Fibroblast of skin of back (primary cell): ENCODE measurements at places on chromosomes 2 and 18.

DNA sequence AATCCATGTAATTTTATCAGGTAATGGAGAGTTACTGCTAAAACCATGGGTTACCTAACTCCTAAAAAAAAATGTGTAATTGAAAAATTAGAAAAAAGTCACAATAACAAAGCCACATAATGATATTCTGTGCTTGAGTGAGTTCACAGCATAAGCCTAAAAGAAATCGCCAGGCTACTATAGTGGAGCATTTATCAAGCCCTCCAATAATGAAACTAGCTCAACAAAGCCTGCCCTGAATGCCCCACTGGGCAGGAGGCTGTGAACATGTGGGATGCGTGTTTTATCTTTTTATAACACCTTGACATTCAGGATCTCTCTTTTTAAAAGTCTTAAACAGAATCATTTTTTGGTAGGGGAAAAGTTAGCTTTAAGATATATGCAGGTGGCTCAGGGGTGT is 86.3 kb downstream of the KCTD18 start:
- no peak for DNase-seq

GRCh38 chr2:6749962-6750361 is 115.7 kb downstream of the CMPK2 start:
- peak; percentile 27 for DNase-seq

GRCh38 chr2:65425276-65425675 is 7.1 kb downstream of the SPRED2 start:
- no peak for DNase-seq

DNA sequence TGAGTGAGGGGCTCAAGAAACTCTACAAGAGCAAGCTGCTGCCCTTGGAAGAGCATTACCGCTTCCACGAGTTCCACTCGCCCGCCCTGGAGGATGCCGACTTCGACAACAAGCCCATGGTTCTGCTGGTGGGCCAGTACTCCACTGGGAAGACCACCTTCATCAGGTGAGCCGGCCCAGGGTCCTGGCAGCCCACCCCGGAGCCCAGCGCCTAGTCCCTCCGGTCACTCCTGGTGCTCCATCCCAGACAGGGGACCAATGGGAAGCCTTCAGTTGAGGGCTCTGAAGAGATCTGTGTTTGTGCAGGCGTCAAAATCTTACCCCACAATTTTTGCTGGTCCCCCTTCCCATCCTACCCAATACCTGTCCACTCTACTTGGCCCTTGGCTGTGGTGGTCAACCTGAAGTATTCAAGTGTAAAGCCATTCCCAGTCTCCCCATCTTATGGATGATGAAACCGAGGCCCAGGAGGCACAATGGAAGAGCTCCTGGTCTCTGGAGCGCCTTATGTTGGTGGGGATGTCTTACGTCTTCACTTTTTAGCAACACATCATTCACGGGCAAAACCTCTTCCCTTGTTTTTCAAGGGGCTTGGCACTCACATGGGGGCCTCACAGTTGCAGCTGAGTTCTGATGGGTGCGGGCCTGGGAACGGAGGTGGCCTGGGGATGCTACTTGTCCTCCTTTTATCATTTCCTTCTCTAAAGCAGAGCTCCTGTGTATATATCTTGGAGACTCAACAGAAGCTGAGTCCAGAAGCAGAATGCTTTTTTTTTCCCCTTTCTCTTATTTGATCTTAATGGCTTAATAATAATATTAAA is 941 bp downstream of the EHD3 start:
- DNase-seq, result no peak

DNA sequence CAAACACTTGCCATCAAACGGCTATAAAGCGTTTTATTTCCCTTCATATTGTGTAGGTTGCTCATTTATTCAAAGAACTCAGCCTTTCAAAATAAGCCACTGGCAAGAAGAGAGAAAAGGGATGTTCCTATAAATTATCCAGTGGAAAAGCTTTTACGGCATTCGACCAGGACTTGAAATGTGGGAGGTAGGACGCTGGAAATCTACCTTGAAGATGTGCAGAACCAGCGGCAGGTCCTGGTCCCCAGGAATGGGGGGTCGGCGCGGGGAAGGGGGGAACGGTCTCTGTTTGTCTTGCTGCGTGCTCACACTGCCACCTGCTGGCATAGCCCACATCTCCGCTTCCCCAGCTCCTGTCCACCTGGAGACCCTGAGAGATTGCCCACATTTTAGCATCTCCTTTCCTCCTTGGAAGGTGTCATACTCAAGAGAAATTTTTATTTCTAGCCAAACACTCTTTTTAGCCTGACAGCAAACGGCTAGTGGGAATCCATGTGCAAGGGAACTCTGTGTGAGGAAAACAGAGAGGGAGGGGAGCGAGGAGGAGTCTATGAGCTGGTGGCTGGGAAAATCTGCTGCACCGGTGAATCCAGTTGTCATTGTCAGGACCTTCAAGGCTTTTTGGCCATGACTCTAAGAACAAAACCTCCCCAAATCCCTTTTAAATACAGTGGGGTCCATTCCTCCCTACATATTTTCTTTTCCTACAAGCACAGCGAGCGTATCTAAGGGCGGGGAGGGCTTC is 349.0 kb upstream of the PKDCC start:
- peak; percentile 12 for DNase-seq

DNA sequence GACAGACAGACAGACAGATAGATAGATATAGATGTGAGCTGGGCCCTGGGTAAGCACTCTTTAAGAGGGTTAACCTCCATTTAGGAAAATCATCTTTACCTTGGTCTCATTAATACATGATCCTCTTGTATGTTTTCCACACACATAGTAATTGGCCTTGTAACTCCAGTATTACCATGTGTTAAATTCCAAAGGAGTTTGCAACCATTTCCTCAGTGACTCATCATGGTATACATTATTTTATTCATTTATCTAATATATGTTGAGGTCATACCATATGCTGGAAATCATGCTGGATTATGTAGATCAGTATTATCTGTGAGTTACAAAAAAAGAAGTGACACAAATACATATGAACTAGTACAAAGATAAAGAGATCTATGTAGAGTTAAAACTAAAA is 504.3 kb downstream of the DCC start:
- DNase-seq, result peak; percentile 65

GRCh38 chr2:190972213-190972612 is 41.8 kb downstream of the STAT1 start:
- no peak for DNase-seq

DNA sequence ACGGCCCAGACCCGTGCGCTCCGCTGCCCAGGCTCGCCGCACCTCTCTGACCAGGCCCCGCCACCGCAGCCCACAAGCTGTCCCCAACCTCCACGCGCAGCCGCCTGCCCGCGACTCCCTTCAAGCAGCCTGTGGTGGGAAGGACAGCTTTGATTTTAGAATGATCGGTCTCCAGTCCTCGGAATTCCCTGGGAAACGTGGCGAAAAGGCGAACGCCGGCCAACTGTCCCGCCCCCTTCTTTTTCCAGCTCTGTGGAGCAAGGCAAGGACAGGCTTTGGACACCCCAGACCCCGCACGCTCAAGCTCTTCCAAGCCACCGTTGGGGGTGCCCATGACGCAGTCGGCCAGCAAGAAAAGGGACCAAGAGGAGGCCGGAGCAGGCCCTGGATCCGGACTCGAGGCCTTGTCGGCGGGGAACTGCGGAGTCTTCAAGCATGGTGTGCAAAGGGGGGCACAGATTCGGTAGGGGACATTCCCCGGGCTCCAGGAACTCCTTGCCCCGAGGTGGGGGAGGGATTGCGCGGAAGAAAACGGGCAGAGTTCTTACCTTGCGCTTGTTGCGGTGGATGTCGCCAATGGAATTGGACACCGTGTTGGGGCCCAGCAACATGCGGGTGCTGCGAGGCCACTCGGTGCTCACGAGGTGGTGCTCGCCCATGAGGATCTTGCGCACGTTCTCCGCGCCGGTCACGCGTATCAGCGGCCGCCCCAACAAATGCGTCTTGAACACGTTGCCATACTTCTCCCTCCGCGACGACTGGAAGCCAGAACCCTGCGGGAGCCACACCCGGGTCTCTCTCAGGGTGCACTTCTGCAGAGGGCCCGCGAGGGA is 4.0 kb downstream of the CYP26B1 start:
- DNase-seq, result no peak

DNA sequence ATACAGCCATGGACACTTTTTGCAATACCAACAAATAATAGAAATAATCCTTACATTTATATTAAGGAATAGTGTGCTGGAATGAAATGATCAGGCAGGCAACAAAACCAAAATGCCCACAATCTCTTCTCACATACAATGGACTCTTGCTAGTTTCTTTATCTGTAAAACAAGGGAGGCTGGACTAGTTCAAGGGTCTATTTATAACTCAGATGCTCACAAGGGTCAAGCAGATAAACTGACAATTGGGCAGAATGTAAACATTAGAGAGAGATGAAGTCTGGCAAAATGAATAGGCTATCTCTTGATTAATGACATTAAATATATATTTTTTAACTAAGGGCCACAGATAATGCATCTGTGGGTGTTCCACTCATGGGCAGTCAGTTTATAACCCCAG is 11.4 kb downstream of the PPIL3 start:
- DNase-seq, result no peak

GRCh38 chr2:42810971-42811811 is 18.8 kb upstream of the HAAO start:
- peak; percentile 68 for DNase-seq

- DNase-seq, result peak; percentile 81
Measured at GRCh38 chr2:29130295-29130694, 15.1 kb downstream of the CLIP4 start.

DNA sequence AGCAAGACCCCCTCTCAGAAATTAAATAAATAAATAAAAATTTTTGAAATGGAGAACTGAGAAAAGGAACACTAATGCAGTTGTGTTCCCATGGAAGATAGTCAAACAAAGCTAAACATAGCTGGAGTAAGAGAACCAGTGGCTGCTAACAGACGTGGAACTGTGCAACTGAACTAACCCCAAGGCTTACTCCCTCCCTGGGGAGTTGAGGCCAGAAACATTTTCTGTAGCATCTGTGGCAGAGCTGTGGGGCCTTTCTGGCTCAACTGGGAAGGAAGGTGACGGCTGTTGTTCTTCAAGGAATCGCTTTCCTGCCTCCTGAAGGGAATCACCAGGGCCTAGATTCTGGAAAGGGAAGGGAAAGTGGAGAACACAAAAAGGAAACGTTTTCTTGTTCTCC is 53.9 kb upstream of the B3GNT2 start:
- DNase-seq, result no peak

DNA sequence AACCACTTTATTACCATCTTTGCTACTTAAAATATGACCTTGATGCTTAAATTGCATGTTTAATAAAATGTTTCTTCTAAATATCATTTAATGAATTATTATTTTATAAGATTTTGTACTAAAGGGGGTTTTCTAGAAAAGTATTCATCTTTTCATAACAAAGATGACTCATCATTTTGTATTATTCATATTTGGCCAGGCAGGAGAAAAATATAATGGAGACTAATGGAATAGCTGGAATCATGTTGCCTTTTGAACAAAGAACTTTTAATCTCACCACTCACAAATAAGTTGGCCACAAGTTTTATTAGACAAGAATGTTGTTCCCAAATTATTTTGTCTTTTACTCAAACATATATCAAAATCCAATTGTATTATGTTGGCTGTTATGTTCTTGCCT is 882.4 kb downstream of the DSC3 start:
- DNase-seq, result no peak

DNA sequence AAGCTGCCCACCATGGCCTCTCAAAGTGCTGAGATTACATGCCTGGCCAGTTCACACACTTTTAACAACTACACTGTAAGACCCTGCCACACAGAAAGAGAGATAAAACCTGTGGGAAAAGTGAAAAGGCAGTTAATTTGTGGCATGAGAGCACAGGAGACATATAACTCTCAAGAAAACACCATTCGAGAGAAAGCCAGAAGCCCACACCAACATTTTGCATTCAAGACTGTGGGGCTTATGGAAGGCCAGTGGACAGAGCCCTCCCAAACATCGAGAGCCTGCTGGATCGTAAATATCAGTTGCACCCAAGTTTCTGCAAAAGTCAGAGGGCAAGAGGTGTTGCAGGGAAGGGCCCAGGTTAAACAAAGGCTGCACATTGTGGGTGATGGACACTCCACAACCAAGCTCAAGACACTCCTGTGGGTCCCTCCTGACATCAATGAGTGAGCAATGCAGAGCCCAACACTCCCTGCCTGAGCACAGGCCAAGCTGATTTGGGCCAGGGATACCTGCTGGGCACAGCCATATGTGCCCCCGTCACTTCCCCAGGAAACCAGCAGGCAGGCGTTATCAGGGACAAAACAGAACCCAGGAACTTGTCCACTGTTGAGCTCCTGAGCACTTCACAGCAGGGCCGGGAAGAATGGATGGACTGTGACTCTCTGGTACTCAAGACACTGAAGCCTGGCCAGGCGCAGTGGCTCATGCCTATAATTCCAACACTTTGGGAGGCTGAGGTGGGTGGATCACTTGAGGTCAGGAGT is 114.4 kb downstream of the ZFP36L2 start:
- no peak for DNase-seq

GRCh38 chr2:176997074-176997791 is 215.4 kb upstream of the HNRNPA3 start:
- DNase-seq, result peak; percentile 90
